HS-27A (cell line): ENCODE measurements at places on chromosomes 7 and 10.

DNA sequence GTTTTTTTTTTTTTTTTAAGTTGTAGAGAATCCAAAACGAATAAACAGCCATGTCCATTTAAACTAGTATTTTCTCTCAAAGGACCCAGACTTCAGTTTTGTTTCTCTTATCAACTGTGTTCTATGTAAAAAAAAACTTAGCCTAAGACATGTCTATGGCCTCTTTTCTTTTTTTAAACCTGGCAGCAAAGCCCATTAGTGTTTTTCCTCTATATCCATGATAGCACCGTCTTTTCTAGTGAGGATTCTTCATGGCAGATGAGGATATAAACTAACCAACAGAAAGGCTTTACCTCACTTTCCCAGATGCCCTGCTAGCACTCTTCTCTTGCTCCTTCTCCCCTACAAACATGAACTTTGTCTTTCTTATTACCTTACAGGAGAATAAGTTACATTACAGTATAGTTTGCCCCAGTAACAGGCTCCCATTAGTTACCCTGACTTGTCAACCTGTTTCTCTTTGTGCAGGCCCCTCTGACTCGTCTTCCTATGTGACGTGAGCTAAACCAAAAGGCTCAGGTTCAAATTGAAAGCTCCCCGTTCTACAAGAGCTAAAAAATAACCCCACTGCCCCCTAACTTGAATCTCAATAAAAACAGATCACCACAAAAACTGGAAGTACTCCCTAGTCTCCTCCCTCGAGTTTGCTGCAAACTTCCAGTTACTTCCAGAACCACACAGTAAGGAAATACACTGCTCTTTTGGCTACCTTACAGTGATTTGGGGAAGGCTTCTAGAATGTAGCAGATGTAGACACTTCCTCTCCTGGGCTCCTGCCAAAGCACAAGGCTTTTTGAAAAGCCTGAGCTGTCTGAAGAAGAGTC, 20.1 kb downstream of the P4HA1 start:
- no peak for DNase-seq

GRCh38 chr10:97056003-97056630, 129.6 kb downstream of the SLIT1 start:
- no peak for DNase-seq

GRCh38 chr10:119283387-119283786, 76.0 kb downstream of the GRK5 start:
- no peak for DNase-seq

DNA sequence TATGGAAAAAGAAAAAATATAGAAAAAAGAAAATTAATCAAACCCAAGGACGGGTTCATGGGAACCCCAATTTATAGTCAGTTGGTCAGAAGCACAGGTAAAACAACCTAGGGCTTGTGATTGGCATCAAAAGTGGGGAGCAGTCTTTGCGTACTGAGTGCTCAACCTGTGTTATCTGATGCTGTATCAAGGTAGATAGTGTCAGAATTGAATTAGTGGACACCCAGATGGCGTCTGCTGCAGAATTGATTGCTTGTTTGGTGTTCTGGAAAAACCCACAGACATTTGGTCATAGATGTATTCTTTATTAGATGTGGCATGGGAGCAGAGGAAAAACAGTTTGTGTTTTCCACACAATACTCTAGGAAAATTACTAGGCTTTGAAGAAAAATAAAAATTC, 39.6 kb downstream of the NEUROG3 start:
- no peak for DNase-seq

GRCh38 chr10:48512861-48513260, 92.0 kb downstream of the ARHGAP22 start:
- no peak for DNase-seq

DNA sequence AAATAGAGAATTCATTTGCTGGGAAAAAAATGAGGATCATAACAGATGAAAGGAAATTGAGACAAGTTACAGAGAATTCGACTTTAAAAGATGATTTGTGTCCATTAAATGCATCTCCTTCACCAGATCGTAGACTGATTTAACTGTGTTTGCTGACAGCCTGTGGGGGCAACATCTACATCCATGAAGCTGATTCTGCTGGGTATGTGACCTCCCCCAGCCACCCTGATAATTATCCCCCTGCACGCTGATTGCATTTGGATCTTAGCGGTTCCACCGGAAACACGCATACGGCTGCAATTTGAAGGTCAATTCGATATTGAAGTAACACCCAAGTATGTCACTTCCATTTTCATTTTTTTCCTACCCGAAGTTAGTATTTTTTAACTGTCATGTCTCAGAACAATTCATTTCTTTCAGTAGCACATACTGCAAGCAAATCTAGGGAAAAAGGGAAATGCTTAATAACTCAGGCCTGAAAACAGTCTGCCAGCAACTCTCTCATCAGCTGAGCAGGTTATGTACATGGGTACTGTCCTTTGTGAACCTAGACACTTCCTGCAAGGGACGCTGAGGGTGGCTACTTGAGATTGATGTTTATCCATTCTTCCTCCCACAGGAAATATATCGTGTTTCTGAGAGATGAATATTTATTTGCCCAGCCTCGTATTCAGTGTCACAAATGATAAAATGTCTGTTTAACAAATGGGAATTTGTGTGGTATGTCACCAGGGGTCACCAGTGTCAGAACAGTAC, 134.9 kb downstream of the ZNF22 start:
- DNase-seq: no peak

- peak; percentile 55 for DNase-seq
Observed at GRCh38 chr7:44087911-44088838, 5.8 kb upstream of the POLM start.

DNA sequence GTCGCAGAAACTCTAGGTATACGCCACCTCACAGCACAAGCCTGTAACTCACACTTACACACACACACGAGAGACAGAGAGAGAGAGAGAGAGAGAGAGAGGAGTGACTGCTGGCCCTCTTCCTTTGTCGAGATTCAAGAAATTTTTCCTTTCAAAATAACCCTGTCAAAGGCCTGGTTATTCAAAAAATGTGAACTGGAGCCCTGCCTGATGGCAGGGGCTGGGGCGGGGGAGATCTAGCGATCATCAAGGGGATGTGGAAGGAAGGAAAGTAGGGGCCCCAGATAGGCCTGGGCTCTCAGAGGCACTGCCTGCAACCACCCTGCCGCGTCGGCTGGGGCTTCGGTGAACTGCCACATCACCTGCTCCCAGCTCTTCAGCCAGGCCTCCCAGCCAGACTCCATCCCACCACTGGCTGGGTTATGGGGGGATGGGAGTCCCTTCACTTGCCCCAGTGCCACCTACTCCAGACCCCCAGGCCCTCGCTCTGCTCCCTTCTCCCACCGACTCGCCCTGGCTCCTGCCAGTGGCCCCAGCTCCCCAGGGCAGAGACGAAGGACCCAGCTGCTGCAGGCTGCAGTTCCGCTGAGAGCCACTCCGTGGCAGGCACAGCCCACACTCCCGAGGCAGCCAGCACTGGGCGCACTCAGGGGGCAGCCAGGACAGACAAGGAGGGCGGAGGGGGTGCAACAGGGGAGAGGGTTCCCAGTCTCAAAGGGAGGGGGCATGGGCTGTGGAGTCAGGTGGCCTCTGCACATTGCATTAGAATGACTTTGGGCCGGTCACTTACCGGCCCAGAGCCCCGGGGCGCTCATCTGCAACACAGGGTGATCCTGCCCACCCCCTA, 15.3 kb downstream of the KCNH2 start:
- DNase-seq: no peak

DNA sequence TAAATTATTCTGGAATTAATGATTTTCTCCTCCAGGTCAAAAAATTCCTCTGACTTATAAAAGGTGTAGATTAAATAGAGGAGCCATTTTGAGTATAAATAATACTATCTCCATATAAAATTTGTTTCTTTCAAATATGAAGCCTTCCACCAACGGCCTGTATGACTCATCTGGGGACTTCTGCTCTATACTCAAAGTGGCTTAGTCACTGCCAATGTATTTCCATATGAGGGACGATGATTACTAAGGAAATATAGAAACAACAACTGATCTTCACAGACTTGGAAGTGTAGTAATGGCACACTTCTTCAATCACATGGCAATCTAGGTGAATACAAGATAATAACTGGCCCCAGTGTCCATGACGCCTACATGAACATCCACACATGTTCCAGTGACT, 335.6 kb upstream of the HGF start:
- peak; percentile 52 for DNase-seq

DNA sequence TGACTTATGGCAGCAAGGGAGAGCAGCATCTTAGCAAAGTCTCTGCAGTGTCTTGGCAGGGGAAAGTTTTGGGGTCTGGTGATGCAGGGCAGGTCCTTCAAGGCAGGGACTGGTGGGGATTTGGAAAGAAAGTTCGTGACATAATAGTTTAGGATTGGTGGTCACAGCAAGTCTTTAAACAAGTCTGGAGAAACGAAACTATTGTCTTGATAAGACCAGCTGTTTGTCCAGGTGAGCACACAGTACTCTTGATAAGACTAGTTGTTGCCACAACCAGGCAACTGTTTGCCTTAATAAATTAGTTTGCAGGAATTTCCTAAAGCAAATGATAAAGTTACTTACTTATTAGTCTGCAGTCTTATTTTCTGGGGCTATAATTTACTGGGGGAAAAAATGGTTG, 136.1 kb downstream of the AKR1D1 start:
- DNase-seq: no peak

DNA sequence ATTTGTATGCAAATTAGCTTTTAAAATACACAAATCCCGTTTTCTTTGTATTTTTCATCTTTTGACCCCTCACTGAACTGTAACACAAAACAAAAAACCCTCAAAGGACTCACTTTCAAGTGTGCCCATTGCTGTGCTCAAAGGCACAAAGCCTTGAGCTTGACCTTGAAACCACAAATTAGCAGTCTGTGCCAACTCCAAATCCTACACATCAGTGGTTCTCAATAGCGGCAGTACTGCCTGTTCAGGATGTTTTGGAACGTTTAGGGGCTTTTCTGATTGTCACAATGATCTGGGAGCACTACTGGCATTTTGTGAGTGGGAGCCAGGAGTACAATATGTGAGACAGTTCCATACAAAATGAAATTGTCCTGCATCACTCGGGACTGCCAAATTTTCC, 55.5 kb downstream of the KDM7A start:
- DNase-seq: no peak

DNA sequence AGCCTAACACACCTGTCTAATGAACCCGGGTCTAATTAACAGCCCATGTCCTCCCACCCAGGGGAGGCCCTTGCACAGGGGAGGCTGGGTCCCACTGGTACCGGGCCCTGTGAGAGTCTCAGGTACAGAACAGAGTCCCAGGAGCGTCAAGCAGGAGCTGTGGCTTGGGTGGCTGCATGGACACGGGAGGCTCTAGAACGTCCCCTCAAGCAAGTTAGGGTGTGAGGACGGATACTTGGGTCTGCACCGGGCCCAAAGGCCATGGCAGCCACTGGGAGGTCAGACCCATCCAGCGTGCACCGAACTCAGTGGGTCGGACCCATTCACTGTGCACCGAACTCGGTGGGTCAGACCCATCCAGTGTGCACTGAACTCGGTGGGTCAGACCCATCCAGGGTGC, 309.7 kb downstream of the DNAJB6 start:
- no peak for DNase-seq

GRCh38 chr10:17113889-17114540, 15.6 kb downstream of the CUBN start:
- DNase-seq: no peak

DNA sequence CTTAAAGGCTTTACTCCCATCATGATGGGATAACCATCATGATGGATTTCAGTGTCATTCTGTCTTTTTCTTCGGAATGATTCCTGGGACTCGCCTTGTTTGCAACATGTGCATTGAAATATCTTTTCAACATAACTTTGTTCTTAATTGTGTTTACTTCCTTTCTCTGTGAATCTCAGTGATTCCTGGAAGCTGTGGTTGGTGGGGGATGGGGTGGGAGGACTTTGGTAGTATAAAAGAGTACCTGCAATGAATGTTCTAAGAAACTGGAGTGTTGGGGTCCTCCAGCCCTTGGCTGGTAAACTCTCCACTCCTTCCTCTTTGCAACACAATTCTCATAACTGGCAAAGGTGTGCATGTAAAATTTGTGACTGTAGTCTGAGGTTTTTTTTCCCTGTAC, 11.5 kb upstream of the SH2D4B start:
- no peak for DNase-seq

- DNase-seq: no peak
Observed at GRCh38 chr7:1693991-1694524, 24.0 kb downstream of the ELFN1 start.

- DNase-seq: no peak
Observed at GRCh38 chr10:76278811-76279460, 847.5 kb downstream of the LRMDA start.

- DNase-seq: no peak
Observed at GRCh38 chr10:36515319-36515718, 610.1 kb upstream of the ANKRD30A start.
